ENCODE measurements at places on chromosomes 2 and 18. TPM values are rescaled to one million over a fixed set of nuclear protein-coding genes. Genes with fewer than 3 reads are reported as not detected.

LIMS2 gene
- 34.2 TPM for total RNA-seq

GRCh38 chr2:219001100-219001576 lies 7.9 kb upstream of the CRYBA2 start:
- H3K36me3 ChIP-seq = no peaks in the 10 kb centered on the region
- H3K27ac ChIP-seq = no peak overlapping the region
- H3K4me1 ChIP-seq = peaks cover 5% of the 10 kb centered on the region
- no peak for DNase-seq
- H3K4me3 ChIP-seq = no peak overlapping the region
- H3K27me3 ChIP-seq = peaks cover 72% of the 10 kb centered on the region

DNA sequence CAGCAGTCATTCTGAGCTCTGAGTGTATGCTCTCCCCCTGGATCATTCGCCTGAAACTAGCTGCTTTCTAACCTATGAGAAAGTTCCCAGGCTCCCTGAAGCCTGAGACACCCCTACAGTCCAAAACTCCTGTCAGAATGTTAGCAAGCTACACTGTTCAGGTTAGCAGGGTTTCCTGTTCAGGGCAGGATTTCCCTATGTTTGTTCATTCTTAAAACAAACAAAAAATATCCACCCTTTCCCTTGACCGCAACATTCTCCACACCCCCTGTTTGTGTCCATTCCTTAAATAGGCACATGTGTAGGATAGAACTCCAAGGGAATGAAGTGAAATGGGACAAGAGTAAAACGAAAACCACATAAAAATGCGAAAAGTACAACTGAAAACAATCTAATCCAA lies 83.1 kb downstream of the KLF7 start:
- peaks cover 2% of the 10 kb centered on the region for H3K4me1 ChIP-seq
- no peak for DNase-seq
- no peak overlapping the region for H3K27ac ChIP-seq
- H3K4me3 ChIP-seq = no peak overlapping the region

CDH20 gene
- not detected for total RNA-seq

DNA sequence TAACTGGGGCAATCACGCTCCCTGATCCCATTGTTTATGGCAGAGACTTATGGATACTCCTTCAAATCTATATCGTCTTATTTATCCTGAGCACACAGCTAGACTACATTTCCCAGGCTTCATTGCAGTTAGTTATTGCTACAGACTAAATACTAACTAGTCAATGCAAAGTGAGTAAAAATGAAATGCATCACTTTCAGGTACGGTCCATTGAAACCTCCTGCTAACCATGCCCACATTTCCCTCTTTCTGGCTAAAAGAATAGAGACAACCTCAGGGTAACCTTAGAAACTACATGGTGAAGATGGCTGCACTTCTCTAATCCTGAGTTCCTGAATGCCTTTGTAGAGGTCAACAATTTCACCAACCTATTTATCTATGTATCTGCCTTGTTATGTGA lies 437.4 kb downstream of the EPHA4 start:
- no peak overlapping the region for H3K27ac ChIP-seq
- no peak for DNase-seq
- no peaks in the 10 kb centered on the region for H3K27me3 ChIP-seq

ABCB11 gene
- total RNA-seq = not detected

GRCh38 chr2:69615969-69616368 lies 27.6 kb downstream of the AAK1 start:
- H3K27ac ChIP-seq = no peak overlapping the region
- H3K36me3 ChIP-seq = peaks cover 52% of the 10 kb centered on the region
- no peaks in the 10 kb centered on the region for H3K27me3 ChIP-seq
- peaks cover 30% of the 10 kb centered on the region for H3K4me1 ChIP-seq

DNA sequence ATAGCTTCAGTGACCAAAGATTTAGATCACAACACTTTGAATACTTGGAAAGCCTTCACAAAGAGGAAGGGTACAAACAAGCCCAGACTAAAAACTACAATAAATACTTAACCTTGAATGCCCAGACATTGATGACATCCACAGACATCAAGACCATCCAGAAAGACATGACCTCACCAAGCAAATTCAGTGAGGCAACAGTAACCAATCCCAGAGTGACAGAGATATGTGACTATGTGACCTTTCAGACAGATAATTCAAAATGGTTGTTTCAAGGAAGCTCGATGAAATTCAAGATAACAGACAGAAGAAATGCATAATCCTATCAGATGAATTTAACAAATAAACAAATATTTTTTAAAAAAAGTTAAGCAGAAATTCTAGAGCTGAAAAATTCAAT lies 19.9 kb upstream of the EVA1A start:
- H3K27ac ChIP-seq = no peak overlapping the region
- no peak overlapping the region for H3K4me3 ChIP-seq

GRCh38 chr2:11556101-11556806 lies 22.4 kb downstream of the GREB1 start:
- H3K4me3 ChIP-seq = no peak overlapping the region
- H3K4me1 ChIP-seq = no peaks in the 10 kb centered on the region
- no peaks in the 10 kb centered on the region for H3K36me3 ChIP-seq
- peaks cover 30% of the 10 kb centered on the region for H3K27me3 ChIP-seq
- no peak overlapping the region for H3K27ac ChIP-seq

GRCh38 chr18:59661891-59662701 lies 35.1 kb downstream of the CCBE1 start:
- H3K27ac ChIP-seq = no peak overlapping the region
- DNase-seq = no peak
- no peak overlapping the region for H3K4me3 ChIP-seq
- no peaks in the 10 kb centered on the region for H3K4me1 ChIP-seq
- no peaks in the 10 kb centered on the region for H3K36me3 ChIP-seq

PRADC1 gene
- 12.5 TPM for total RNA-seq

NAGK gene
- total RNA-seq = 81.1 TPM
